ENCODE measurements at places on chromosomes 1 and 21.

DNA sequence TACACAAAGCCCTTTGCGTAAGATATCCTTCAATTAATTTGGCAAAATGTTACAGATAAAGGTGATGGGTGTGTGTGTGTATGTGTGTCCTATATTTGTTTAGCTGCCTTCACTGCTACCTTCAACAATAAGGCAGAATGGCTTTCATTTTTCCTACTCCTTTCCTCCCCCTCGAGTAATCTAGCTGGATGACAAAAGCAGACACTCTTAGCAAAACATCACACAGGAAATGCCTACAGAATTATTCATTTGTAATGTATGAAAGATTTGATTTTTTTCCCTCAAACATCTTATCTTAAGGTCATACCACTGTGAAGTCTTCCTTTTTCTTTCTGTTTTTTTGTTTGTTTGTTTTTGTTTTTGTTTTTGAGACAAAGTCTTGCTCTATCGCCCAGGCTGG is 10.6 kb downstream of the PTPN22 start:
- no peak for DNase-seq

DNA sequence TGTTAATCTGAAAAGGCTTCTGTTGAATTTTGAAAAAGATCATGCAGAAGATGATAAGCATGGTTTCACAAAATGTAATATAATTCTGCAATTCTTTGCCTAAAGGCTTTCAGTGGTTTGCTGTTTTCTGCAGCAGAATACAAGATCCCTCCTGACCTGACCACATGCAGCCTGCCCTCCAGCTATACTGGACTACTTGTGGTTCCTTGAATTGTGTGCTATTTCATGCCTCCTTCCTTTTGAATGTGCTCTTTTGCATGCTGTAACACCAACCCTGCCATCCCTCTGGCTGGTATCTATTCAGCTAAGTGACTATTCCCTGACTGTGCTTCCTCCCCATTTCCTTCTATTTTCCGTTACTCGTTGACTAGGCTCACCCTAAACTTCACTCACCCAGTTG is 55.5 kb downstream of the CACNA1E start:
- no peak for DNase-seq

DNA sequence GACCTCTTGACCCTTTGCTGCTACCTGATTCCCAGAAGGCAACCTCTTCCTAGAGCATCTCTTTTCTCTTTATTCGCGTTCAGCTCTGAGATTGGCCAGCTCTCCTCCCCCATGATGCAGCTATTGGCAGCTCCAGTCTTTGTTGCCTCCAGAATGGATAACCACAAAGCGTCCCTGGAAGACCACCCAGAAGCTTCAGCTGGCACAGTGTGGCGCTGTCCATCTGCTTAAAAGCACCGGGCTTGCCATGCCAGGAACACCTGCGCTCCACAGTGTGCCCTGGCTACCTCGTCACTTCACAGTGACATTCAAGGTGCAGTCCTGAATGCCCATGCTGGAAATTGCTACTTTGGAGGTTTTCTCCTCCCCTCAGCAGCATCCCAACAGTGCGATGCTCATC is 353.9 kb downstream of the LMO4 start:
- no peak for DNase-seq

DNA sequence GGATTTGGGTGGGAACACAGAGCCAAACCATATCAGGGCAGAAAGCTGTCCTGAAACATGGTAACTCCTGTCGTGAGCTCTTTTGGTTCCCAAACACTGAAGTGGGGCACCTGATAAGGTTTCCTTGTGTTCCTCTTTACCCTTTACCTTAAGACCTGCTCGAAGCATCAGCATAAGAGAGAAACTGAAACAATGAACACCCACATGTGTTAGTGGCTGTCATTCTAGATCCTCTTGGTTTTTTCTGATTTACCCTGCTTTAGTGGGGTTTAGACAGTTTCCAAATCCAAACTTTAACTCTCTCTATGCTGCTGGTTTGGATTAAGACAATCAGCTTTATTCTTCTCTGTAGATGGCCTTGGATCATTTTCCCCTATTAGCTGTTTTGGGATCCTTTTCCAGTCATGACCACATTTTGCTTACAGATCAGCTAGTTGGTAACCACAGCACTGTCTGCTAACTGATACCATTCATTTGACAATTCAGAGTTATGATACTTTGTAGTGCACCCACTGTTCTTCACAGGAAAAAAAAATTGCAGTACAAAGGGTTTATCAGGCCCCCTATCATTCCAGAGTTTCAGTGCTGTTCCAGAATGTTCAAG is 975 bp upstream of the MNDA start:
- no peak for DNase-seq

DNA sequence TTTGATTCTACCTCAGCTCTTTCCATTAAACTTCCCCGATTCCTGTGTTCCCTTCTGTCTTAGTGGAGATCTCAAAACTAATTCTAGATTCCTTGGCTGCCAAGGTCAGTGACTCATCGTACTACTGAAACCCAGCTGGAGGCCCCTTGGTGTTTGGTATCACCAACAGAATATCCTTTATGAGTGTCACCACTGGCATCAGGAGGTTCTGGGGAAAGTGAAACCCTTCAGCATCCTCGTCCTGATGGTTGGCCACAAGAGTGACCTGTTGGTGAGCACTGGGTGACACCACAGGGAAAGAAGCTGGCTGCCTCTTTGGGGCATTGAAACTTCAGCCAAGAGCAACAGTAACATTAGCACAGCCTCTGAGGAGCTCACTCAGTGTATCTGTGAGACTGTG is 9.6 kb downstream of the RAB42 start:
- DNase-seq, result no peak

DNA sequence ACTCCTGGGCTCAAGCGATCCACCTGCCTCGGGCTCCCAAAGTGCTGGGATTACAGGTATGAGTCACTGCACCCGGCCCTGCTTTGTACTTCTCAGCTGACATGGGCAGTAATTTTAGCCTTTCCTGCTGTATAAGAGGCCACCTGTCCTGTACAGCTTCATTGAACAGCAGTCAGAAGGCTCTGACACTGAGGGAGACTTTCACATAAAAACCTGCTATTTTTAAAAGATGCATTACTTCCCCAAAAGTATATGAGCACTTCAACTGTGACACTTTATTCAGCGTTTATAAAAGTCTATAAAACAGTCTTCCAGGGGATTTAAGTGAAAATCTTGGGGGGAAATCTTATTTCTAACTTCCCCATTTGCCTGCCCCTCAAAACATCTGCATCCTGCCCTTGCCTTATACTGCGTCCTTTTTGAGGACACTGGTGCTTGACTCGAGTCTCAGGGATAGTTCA is 17.6 kb downstream of the RNU5D-1 start:
- DNase-seq, result no peak

- no peak for DNase-seq
These were observed at the start of gene FCER1G for GRCh38 chr1:161215076-161215475. Gene FCER1G (plus strand): TSS chr1:161215295. CDS start chr1:161215322, 27 bp downstream.

- DNase-seq, result no peak
These were observed 91.6 kb downstream of the RGL1 start for GRCh38 chr1:183896466-183897048.

DNA sequence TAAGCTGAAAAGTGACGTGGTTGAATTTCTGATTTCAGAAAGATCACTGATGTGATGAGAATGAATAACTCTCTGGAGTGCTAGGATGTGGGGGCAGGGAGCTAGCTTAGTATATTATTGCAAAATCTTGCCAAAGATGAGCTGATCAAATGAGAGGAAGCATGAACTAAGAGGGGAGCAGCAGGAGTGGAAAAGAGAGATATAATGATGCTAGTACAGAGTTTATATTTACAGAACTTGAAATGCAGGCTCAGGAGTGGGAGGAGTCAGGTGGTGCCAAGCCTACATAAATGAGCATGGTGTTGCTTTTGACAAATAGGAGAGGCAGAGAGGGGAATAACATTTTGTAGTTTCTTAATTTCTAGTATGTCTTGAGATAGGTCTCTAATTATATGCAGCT is 38.1 kb upstream of the NBL1 start:
- no peak for DNase-seq

- DNase-seq, result no peak
These were observed 1.7 kb upstream of the KCNE2 start for GRCh38 chr21:34362136-34362444.

DNA sequence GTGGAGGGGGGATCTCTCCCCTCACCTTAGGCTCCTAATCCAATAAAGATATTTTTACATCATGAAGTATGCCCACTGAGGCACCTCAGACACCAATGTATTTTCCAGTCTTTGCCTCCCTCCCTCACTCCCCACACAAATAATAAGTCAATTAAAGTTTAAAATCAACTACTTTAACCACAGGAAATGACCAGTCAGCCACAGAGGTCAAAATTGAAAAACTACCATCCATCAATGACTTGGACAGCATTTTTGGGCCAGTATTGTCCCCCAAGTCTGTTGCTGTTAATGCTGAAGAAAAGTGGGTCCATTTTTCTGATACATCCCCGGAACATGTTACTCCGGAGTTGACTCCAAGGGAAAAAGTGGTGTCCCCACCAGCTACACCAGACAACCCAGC is 70.6 kb upstream of the DYNLT5 start:
- DNase-seq, result no peak

DNA sequence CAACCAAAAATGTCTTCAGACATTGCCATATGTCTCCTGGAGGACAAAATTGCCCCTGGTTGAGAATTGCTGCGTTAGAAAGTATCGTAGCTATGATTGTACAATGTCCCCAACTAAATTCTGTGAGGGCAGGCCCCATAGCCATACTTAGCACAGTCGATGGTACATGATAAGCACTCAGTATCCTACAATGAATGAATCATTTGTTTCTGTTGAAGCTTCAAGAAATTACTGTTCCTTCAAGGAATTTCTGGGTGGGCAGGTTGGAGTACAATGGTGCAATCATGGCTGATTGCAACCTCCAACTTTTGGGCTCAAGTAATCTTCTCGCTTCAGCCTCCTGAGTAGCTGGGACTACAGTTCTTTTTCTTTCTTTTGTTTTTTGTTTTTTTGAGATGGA is 4.7 kb downstream of the CAP1 start:
- DNase-seq, result no peak

DNA sequence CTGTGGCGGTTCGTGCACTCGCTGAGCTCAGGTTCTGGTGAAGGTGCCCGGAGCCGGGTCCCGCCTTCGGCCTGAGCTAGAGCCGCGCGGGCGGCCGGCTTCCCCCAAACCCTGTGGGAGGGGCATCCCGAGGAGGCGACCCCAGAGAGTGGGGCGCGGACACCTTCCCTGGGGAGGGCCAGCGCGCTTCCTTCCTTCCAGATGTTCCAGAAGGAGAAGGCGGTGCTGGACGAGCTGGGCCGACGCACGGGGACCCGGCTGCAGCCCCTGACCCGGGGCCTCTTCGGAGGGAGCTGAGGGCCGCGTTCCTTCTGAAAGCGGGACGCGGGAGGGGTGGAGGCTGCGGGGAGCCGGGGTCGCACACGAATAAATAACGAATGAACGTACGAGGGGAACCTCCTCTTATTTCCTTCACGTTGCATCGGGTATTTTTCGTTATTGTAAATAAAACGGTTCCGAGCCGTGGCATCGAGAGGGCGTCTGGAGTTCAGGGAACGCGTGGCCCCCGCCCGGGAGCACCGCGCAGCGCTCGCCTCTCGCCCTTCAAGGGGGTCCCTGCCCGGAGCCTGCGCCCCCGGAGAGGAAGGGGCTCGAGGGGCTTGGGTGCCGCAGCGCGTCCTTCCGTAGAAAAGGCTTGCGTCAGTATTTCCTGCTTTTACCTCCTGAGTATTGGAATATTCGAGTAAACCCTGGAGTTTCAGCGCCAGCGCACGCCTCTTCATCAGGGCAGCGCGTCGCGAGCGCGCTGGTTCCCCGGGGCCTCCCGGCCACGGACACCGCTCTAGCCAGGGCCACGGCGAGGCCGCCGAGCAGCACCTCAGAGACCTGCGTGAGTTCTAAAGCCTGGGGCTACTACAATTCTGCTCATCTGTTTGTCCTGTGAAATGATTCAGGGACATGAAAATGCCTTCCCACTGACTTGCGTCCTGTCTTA is 11.5 kb downstream of the YBEY start:
- DNase-seq, result no peak

- DNase-seq, result no peak
These were observed 14.1 kb downstream of the DNASE2B start for GRCh38 chr1:84412316-84412942.

DNA sequence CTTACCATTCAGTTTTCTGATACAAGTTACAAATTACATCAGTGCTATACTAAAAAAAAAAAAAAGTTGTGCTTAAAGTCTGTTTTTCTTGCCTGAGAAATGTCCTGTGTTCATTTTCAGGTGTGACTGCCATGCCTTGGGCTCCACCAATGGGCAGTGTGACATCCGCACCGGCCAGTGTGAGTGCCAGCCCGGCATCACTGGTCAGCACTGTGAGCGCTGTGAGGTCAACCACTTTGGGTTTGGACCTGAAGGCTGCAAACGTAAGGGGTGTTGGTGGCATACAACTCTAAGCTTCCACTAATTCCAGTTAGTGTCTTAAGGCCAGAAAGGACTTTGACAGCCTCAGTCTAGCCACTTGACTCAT is 60.1 kb upstream of the LAMC2 start:
- no peak for DNase-seq

GRCh38 chr1:88783145-88783544 is 99.1 kb downstream of the PKN2 start:
- no peak for DNase-seq
